ENCODE measurements at places on chromosomes 2 and 18.

DNA sequence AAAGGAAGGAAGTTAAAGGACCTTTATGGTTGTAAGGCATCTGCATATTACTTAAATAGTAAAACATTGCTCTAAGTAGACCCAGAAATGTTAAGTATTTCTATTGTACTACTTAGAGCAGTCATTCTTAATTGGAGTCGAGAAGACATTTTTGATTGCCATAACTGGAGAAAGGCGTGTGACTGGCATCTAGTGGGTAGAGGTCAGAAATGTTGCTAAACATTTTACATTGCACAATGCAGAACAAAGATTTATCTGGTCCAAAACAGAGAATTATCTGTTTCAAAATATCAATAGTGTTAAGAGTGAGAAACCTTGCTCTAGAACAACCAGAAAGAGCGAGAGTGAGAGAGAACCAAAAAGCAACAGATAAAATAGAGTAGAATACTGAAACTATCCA, 23.3 kb upstream of the ROCK1 start:
- no peak for DNase-seq

- no peak for DNase-seq
Measured at GRCh38 chr18:77501266-77501665, 251.6 kb downstream of the GALR1 start.

- DNase-seq = peak; percentile 76
Measured at GRCh38 chr2:240819858-240820606, at the start of gene KIF1A. Gene KIF1A (minus strand): TSS chr2:240820219. CDS start chr2:240797752, 22,467 bp downstream.

- no peak for DNase-seq
Measured at GRCh38 chr18:27528925-27529521, 343.9 kb upstream of the CHST9 start.

DNA sequence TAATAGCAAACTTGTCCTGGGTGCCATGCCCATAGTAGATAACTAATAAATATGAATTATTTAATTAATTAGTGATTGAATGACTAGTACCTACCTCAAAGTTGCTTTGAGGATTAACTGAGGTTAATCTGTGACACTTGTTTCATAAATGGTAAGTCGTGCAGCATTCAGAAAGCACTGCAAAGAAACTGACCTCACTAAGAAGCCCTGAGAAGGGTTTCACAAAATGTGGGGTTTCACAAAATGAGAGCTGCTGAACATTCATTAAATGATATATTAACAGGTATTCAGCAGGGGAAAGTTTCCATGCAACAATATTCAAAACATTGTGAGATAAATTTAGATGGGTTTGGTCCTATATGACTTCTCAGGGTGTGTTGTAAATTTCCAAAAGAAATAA, 236.2 kb downstream of the OSR1 start:
- DNase-seq = no peak

- DNase-seq = no peak
Measured at GRCh38 chr18:76530846-76531245, 35.8 kb upstream of the ZNF516 start.

DNA sequence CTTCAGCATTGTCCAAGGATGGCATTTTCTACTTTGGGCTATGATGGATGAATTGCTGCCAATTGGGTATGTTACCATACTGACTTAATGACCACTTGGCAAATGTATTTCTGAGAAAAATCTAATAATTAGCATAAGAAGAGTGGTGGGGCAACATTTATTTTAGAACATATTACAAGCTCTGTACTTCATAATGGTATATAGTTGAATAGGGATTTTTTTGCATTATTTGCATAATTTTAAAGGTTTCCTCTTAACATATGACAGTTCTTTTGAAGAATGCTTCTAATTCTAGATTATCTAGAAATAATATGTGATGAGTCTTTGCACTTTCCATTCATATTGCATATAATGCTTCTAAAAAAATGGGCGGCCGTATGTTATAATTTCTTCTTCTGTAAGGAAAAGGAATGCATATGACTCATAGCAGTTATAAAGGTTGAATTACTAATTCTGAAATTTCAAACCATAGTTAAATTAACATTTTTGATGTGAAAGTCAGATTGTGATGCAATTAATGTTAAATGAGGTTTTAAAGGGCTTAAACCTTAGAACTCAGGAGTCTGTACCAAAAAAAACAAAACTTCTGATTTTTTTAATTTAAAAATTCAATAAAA, 1652.3 kb upstream of the SLC39A10 start:
- no peak for DNase-seq

GRCh38 chr2:24521975-24522639, 31.1 kb downstream of the NCOA1 start:
- DNase-seq = no peak

- DNase-seq = no peak
Measured at GRCh38 chr2:201821080-201821479, 14.7 kb downstream of the CDK15 start.

DNA sequence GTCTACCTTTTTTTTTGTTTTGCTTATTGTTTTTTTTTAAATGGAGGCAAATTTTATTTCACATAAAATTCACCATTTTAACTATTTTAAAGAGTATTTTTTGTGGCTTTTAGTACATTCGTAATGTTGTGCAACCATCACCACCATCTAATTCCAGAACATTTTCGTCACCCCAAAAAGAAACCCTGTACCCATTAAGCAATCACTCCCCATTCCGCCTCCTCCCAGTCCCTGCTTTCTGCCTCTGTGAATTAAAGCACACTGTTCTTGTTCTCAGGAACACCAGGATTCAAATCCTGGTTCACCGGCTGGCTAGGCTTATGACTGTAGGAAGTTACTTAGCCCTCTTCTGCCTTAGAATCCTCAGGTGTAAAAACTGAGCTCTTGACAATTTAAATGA, 36.9 kb upstream of the EPAS1 start:
- no peak for DNase-seq

- no peak for DNase-seq
Measured at GRCh38 chr2:190817082-190817481, 63.5 kb upstream of the GLS start.

GRCh38 chr18:72107647-72108383, 436.3 kb downstream of the CBLN2 start:
- no peak for DNase-seq

GRCh38 chr2:205232086-205232485, 450.2 kb upstream of the NRP2 start:
- DNase-seq = no peak

- DNase-seq = no peak
Measured at GRCh38 chr2:170185319-170185718, 7.4 kb downstream of the MYO3B start.

DNA sequence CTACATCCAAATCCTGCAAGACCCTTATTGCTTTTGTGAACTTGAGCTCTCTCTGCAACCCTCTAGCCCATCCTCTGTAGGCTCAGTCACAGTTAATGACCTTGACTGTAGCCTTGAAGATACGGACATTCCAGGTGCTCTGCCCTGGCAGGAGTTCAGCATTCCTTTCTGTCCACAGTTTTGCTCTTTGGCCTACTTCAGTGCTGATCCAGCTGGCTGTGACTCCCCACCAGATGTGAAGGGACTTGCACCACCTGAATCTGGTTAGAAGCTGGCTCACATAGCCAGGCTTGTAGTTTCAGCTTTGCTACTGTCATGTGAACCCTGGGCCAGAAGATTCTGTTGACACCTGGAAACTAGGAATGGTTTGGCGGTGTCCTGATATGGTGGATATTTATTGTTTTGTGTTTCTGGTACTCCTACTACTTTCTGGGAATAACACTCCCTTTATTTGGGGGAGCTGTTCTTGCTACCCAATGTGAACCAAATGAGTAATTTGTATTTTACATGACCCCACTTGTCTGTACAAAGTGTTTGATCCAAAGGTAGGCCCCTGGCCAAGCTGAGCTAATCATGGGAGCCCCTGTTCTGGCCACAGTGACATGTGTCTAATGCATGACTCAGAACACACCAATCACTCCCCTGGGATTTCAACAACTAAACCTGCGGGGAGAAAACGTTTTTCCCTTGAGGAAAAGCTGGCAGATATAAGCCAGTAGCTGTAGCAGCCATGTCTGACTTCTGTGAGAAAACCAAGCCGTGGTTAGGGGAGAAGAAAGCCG, 73.4 kb downstream of the CDCA7 start:
- no peak for DNase-seq

- no peak for DNase-seq
Measured at GRCh38 chr2:145569108-145569507, 1049.2 kb upstream of the ZEB2 start.

- no peak for DNase-seq
Measured at GRCh38 chr18:45335282-45336043, 279.8 kb upstream of the SLC14A2 start.

DNA sequence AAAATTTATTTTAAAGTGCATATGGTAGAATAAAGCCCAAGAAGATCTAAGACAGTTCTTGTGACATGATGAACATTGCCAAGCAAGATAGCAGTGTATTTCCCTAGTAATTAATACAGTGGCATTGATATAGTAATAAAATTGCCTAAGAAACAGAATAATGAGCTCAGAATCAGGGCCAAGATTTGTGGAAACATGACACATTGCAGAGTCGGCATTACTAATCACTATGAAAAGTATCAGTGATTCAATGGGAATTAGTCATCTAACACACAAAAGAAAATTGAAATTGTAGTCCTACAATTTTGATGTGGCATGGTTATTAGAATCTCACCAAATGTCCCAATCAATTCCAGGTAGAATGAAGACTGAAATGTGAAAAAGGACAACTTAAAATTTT, 243.0 kb upstream of the CYRIA start:
- no peak for DNase-seq

DNA sequence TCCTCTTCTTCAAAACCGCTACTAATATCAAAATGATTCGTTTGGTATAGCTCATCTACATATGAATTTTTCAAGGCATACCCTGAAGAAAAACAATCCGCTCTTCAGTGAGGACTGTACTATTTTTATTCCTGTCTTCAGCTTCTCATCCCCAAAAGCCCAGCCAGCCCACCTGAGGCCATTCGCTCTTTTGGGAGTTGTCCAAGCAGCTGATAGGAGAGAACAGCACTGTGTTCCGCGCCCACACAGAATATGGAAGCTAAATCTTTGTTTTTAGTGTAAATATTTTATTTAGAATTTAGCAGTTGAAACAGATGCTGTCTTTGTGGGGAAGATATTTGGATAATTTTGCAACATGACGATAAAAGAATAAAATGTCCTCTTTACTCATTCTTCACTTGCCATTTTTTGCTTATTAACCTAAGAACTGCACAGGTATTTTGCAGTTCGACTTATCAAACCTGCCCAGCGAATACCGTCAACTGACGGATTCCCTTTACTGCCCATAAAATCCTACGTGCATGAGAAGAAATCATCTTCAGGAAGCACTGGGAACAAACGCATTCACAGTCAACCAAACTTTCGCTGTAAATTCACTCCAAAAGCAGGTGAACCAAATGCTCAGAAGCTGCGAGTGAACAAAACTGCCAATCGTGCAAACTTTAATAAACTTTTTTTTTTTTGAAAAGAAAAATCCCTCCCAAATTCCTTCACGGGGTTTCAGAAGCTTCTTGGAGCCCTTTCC, 3.4 kb downstream of the ZNF521 start:
- DNase-seq = no peak

DNA sequence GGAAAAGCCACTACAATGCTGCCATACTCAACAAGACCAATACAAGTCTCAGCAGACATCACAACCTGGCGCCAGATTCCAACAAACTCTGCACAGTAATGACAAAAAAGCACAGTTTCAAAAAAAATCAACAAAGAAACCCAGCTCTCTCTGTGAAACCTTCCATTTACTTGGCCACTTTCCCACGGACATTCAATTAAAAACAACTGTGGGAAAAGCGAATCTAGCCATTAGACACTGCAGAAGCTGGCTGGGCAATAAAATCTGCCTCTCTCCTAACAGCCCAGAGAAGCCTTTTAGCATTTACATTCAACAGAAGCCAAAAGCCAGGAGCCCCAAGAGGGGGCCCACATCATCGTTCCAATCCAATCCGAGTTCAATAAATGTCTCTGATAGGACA, 128.9 kb downstream of the HDAC4 start:
- DNase-seq = no peak

GRCh38 chr2:187847245-187848208, 293.3 kb upstream of the TFPI start:
- DNase-seq = no peak

GRCh38 chr2:238998801-238999200, 150.9 kb downstream of the TWIST2 start:
- DNase-seq = no peak

GRCh38 chr2:236862526-236862925, 223.2 kb upstream of the COPS8 start:
- no peak for DNase-seq

DNA sequence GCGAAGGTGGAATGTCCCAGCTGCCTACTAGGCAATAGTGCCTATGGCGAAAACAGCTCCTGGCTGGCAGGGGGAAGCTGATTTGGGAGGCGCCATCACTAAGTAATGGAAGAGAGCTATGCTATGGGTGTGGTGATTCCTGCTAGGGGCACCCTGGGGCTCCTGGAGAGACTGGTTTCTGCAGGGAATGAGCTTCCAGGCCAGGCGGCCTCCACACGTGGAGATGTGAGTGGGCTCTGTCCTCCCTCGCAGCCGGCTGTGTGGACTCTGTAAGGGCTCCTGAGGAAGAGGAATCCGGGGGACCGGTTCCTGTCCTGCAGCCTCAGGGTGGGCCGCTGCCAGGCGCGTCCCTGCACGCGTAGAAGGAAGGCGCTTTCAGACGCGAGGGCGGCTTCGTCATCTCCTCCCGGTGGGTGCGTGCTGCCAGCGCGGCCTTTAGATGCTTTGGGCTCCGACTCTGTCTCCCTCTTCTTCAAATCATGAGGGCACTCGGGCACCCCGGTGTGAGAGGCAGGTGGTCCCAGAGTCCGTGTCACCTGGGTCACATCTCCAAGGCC, 55.5 kb upstream of the ANKRD62 start:
- DNase-seq = peak; percentile 34

GRCh38 chr2:206282746-206283145, 8.3 kb downstream of the ZDBF2 start:
- DNase-seq = no peak

DNA sequence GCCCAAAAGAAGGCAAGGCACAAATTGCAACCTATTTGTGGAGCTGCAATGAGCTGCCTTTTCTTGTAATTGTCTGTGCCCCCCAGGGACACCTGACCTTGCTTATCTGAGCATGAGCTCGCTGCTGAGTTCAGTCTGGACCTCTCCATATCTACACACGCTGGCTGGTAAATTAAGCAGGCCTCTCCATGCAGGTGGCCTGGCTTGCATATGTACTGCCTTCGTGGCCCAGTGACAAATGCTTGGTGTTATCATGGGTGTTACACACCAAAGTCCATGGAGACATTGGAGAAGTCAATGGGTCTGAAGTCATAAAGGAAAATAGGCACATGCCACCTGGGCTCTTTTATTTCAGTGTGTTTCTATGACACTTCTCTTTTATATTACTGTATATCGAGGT, 121.2 kb downstream of the IRS1 start:
- DNase-seq = no peak

DNA sequence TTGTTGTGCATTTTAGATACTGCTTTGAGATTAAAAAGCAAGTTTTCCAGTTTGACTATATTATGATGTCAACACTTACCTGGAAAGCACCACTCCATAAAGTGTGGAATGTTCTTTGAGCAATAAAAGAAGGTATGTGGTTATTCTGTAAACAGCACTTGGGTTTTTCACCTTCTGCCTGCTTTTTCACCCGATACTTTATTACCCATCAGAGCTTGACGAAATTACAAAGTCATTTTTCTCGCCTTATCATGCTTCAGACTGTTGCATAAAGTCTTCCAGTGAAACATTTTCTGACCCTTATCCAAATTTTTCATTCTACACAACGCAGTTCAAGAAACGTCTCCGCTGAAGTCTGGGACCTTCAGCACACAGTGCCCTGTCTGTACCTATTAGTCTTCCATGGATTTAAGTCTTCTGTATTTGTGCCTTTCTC, 25.2 kb downstream of the CAB39 start:
- no peak for DNase-seq
